ENCODE measurements at places on chromosomes 16 and 17.

DNA sequence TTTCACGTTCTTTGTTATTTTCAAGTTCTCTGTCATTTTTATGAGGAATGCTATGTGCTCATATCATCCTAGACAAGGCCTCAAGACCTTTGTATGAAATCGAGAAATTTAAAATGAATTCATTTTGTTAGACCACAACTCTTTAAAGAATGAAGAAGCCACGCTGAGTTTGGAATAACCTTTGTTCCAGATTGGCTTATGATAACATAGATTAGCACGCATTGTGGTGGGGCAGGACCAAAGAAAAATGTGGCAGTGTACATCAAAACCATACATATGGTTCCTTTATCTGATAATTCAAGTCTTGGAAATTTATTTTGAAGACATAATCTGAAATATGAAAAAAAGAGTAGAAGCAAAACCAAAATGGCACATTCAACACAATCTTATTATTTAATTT is 2.2 kb downstream of the HSD17B2 start:
- no peak for DNase-seq

DNA sequence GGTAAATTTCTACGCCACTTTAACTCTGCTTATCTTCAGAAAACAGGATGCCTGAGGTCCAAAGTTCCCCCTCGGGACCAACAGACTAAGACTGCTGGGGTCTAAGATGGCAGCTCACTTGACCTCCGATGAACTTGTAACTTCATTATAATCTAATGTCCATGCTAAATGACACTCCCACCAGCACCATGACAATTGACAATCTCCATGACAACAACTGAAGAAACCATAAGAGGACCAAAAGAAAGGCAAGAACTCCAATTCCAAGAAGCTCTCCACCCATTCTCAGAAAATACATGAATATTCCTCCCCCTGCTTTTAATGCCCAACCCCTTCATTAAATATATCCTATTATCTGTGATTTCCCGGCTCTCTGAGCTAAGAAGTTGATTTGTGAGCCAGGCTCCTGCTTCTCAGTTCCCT is 7.5 kb downstream of the CCL4 start:
- no peak for DNase-seq

DNA sequence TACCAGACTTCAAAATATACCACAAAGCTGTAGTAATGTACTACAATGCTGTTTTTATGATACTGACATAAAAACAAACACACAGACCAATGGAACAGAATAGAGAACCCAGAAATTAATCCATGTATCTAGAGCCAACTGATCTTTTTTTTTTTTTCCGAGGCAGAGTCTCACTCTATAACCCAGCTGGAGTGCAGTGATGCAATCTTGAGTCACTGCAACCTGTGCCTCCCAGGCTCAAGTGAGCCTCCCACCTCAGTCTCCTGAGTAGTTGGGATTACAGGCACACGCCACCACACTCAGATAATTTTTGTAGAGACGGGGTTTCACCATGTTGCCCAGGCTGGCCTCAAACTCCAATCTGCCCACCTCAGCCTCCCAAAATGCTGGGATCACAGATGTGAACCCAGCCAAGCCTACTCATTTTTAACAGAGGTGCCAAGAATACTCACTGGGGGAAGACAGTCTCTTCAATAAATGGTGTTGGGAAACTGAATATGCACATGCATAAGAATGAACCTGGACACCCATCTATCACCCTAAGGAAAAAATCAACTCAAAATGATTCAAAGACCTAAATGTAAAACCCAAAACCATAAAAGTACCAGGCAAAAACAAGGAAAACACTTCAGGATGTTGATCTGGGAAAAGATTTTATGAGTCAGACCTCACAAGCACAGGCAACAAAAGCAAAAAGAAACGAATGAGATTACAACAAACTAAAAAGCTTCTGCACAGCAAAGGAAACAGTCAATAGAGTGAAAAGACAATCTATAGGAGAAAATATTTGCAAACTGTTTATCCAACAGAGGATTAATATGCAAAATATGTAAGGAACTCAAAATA is 63.1 kb downstream of the STX8 start:
- no peak for DNase-seq

DNA sequence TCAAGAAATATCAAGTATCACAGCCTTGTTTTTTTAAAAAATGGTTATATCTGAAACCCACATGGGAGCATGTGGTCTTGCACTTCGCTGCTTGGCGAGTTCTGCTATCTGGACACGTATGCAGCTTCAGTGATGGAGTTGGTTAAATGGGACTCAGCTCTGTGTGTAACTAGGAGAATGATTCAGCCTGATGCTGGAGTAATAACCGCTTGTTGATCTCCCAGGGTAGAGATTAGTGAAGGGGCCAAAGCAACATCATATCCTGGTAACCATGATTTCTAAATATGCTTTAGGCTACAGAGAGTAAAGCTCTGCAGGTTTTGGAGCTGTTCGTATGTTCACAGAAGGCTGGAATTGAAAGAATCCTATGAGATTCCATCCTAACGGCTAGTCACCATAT is 63.2 kb downstream of the IQCK start:
- DNase-seq = no peak

DNA sequence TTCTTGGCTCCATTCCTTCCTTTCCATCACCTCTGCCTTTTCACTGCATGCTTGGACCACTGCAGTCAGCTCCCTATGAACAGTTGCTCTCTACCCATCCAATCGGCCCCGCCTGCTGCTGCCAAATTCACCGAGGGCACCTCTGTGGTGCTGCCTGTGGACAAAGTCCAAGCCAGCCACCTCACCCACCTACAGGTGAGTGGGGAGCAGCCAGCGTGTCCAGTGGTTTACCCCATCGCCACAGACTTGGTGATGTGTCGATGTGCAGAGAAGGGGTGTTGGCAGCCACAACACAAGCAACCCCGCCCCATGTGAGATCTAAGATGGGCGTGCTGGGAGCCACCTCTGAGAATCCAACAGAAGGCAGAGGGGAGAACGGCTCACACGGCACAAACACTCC is 43.7 kb upstream of the STH start:
- DNase-seq = no peak

DNA sequence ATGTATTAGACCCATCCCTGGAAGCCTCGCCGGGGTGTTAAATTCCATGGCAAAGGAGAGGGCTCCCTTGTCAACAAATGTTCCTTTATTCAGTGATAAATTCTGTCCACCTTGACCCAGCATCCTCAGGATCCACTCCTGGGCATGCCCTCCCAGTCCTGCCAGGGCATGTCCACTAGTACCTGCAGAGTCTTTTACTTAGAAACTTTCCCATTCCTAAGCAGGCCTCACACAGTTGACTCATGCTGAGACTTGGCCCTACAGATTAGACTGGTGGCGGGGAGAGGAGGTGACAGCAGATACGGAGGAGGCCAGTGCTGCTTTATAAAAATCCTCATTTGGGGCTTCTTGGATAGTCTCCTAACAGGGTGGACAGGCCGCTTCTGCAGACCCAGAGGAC is 88.8 kb downstream of the CYLD start:
- no peak for DNase-seq

DNA sequence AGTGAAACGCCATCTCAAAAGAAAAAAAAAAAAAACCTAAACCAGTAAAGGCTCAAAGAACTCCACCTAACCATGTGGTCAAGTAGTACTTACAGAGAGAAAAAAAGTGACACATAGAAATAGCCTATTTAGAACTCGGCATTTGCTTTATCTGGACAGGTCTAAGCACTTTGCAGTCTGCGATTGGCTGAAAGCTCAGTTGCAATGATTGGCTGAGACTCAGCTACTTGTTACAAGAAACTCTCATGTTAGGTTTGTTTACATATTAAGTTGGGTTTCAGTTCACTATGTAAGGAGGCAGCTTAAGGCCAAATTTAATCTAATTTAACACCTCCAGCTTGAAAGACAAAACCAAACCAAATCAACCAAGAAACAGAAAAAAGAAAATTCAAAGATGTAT is 19.1 kb downstream of the ABCC3 start:
- DNase-seq = no peak

Measured in AG20443 (cell line).